ENCODE measurements at places on chromosomes 1 and 21.

DNA sequence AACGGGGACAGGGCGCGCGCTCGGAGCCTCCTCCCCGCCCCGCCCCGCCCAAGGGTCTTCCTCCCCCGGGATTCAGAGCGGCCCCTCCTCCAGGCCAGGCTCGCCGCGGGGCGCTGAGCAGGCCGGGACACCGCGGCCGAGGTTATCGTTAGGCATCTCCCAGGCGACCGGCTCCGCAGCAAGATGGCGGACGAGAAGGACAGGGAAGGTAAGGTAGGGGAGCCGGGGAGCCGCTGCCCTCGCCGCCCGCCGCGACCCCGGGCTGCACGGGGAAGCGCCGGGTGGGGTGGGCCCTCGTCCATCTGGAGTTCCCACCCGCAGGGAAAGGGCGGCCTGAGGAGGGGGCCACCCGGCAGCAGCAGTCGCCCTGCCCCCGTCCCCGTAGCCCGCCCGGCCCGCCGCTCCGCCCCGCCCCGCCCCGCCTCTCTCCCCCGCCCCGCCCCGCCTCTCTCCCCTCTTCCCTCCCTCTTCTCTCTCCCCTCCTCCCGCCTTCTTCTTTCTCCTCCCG, 105.9 kb upstream of the HNRNPU start:
- peak overlapping the region; percentile 99 for H3K27ac ChIP-seq
- peak overlapping the region; percentile 86 for H3K4me3 ChIP-seq
- no peaks in the 10 kb centered on the region for H3K36me3 ChIP-seq

GRCh38 chr1:34781844-34782391, 904 bp downstream of the GJB3 start:
- no peaks in the 10 kb centered on the region for H3K4me1 ChIP-seq
- DNase-seq = no peak
- H3K27me3 ChIP-seq = peaks cover 39% of the 10 kb centered on the region
- no peaks in the 10 kb centered on the region for H3K36me3 ChIP-seq
- H3K27ac ChIP-seq = no peak overlapping the region

DNA sequence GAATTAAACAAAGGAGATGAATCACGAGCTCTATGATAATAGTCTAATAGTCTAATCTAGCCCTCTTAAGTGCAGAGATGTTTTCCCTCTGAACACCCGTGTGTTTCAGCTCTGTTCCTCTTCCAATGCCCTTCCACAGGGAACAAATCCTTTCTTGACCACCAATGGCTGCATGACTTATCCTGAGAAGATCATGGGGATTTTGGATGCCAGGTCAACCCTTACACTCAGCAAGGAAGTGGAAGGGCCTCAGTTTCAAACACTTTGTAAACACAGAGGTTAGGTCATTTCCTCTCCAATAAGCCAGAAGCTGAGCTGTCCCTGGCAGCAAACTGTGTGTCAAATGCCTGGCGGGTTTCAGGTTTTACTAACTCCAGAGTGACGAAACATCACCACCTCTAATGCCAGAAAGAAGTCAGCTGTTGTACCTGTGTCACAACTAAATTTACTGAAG, 200.0 kb downstream of the GABPA start:
- no peak overlapping the region for H3K4me3 ChIP-seq
- H3K36me3 ChIP-seq = no peaks in the 10 kb centered on the region
- H3K4me1 ChIP-seq = peaks cover 34% of the 10 kb centered on the region

- DNase-seq = peak; percentile 53
- H3K36me3 ChIP-seq = no peaks in the 10 kb centered on the region
- no peak overlapping the region for H3K4me3 ChIP-seq
- no peaks in the 10 kb centered on the region for H3K27me3 ChIP-seq
These were observed 9.5 kb downstream of the COL16A1 start for GRCh38 chr1:31694069-31694963.

DNA sequence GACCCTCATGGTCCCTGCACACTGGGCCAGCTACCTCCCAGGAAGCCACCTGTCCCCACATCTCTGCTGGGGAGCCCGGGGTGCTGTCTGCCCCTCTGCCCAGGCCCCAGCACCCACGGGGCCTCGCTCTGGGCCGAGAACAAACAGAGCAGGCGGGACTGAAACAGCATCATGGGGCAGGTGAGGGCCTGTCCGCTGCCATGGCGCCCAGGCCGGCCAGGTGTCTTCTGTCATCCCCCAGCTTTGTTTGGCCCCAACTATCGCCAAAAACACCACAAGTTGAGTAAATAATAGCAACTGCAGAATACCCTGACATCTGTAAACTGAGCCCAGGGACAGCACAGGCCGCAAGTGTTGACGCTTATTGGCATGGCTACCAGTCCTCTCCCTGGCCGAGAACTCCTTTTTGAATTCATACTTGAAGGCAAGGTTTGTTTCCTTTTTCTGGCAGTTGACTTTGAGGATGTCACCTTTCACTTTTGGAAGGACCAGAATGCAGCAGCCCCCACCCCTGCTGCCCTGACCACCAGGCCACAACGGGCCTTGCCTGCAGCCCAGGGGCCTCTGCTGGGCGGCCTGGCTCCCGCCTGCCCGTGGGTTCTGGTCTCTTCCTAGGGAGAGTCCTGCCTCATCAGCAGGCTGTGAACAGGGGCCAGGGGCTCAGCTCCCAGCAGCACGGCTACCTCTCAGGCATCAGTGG, 152.7 kb downstream of the CASZ1 start:
- peaks cover 12% of the 10 kb centered on the region for H3K4me1 ChIP-seq
- H3K4me3 ChIP-seq = no peak overlapping the region
- DNase-seq = no peak
- no peaks in the 10 kb centered on the region for H3K36me3 ChIP-seq
- H3K27ac ChIP-seq = no peak overlapping the region
- H3K27me3 ChIP-seq = no peaks in the 10 kb centered on the region
